Amniotic stem cell (primary cell): ENCODE measurements at places on chromosomes 3 and 15.

DNA sequence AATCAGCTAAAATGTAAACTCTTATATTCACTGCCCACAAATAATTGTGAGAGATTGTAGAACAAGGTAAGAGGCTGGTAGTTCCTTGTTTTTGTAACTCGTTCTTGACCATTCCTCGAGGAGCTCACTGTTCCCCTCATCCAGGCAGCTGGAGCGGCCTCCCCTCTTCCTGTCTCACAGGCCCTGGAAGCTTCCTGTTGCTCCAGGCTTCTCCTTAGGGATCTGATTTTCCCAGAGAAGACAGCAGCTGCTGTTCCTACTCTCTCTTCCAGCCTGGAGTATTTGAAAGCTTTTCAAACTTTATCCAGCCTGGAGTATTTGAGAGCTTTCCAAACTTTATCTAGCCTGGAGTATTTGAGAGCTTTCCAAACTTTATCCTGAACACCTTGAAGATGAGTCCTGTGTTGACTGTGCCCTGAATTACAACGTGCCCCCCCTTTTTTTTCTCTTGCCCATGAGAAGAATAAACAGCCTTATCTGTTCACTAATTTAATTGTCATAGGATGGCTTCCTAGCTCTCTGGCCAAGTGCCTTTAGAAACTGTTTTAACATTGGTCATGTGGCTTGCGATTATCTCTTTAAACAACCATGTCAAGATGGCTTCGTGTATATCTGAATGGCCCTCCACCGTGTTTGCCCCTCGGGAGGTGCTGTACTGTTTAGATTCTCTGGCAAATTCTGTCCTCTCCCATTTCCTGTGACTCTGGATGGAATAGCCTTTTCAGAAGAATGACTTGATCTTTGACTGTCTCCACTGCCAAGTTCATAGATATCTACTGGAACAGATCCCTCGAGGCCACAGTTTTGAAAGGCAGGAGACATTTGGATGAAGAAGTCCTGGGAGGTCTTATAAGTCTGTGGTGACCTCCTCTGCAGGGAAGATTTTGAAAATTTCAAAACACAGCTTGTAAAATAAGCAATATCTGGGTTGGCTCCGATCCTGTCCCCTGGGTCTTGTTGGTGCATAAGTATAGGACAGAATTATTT is 4.8 kb downstream of the ADAMTSL3 start:
- no peak for DNase-seq

GRCh38 chr15:99121691-99122410 is 17.0 kb downstream of the SYNM start:
- DNase-seq: no peak

DNA sequence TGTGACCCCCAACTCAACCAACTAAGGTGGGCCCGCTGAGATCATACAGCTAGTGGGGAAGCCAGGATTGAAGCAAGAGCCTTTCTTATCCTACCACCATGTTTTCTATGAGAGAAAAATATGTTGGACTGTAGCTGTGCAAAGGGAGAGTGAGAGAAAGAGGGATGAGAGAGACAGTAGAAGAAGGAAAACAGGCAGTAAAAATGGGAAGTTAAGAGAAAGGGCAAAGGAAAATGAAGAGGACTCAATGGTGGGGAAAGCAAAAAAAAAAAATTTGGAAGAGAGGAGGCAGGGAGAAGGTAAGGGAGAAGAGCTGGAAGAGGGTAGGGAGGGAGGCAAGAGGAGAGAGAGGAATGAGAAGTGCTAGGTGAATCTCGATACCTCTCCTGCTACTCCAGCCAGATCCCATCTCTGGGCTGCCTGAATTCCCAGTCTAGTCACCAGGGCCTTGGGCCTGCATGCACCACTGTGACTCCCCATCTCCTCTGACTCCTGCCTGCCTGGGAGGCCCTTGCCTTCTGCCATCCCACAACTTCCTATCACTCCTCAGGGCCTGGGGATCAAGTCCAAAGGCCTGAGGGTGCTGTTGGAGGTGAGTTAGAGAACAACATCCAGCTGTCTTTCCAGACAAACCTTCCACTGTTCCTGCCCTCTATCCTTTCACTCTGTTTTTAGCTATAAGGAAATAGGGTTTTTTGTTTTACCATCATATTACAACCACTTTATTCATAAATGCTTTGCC is 15.7 kb downstream of the FAM81A start:
- DNase-seq: no peak

- DNase-seq: peak; percentile 55
Observed at GRCh38 chr3:152328841-152329240, 60.1 kb downstream of the MBNL1 start.

DNA sequence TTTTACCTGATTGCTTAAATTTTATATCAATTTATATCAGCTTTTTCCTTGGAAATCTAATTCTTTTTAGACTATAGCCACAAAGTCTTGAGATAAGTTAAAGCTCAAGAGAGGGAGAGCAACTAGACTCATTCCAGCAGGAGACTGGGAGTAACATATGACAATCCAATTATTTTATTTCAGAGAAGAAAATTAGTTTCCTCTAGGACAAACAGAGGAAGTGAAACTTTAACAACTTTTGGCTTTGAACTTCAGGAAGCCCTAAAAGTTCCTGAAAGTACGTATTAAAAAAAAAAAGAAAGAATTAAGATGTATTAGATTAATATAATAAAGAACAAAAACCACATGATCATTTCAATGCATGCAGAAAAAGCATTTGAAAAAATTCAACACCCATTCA is 13.9 kb upstream of the UBE2E2 start:
- DNase-seq: no peak

GRCh38 chr3:100966049-100966491 is 27.2 kb downstream of the ABI3BP start:
- no peak for DNase-seq

DNA sequence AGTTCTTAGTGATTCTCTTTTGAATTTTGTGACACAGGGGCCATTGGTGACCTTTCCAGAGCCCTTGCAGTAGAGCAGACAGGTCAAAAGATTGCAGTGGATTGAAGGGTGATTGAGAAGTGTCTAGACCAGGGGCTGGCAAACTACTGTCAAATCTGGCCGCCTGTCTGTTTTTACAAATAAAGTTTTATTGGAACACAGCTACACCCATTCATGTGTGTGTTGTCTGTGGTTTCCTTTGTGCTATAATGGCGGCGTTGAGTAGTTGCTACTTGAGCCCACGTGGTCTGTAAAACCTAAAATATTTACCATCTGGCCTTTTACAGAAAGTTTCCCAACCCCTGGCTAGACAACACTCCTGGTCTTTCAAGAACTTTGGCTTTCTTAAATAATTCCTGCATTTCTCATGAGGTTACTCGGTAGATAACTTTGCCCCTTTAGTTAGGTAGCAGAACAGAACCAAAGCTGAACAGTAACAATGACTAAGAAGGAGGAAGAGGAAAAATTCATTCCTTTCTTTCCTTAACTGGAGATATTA is 265.1 kb upstream of the NR2E3 start:
- no peak for DNase-seq

DNA sequence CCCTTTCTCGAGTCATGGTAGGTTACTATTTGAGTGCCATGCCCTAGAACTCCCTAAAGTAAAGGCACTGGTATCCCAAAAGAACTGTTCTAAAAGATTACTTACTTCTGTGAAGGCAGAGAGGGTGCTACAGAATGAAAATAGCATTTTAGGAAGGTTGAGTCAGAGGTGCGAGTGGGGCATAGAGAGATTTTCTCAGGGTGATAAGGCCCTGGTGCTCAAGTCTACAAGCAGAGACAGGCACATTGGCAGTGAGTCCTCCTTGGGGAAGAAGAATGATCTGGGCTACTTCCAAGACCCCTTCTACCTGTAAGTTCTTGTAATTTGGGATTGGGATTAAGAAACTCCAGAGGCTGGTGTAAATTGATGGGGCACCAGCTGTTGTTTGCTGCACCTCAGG is 96.7 kb downstream of the AKAP13 start:
- no peak for DNase-seq
